Activated CD4-positive, alpha-beta memory T cell treated with anti-CD3 and anti-CD28 coated beads, Interleukin-2, amount 10 ng/mL, durations not matched to agents 7 days and 5 days (primary cell): ENCODE measurements at places on chromosomes 12 and 14. TPM values are rescaled to one million over a fixed set of nuclear protein-coding genes. Genes with fewer than 3 reads are reported as not detected.

Gene FOXG1
- total RNA-seq: not detected

Gene LRP1
- total RNA-seq: 0.60 TPM

Gene NPFF
- not detected for total RNA-seq

Gene OVCH1
- not detected for total RNA-seq

Gene TAS2R8
- not detected for total RNA-seq

Gene SIRT4
- total RNA-seq: 1.7 TPM

DNA sequence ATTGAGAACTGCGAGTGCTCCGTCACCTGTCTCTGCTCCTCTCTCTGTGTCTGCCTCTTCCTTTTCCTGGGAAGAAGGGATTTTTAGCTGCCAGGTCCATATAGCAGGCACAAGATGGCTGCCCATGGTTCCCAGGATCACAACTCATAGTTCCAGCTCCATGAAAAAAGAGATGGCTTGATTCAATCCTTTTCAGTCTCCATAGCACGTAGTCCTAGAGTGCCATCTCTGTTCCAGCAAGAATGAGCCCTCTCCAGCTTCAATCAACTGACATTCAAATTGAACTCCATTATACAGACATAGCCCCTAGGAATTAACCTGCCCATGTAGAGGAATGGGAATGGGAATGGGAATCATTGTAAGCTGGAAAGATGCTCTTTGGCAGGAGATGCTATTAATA is 34.7 kb upstream of the RTRAF start:
- no peak overlapping the region for H3K27ac ChIP-seq
- no peaks in the 10 kb centered on the region for H3K27me3 ChIP-seq
- no peak overlapping the region for H3K4me3 ChIP-seq
- peaks cover 93% of the 10 kb centered on the region for H3K36me3 ChIP-seq

DNA sequence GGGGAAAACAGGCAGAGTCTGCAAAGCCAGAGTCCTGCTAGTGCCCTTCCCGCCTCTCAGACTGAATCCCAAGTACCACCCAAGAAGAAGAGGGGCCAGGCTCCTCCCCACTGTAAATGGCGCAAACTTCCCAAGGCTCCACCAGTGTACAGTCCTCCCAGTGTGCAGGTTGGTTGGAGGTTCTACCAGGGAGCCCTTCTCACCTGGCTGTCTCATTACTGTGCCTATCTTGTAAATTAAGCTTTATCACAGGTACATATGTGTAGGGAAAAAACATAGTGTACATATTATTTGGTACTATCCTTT is 189.7 kb downstream of the FSCB start:
- H3K4me1 ChIP-seq: no peaks in the 10 kb centered on the region
- H3K4me3 ChIP-seq: no peak overlapping the region
- no peak for DNase-seq
- no peaks in the 10 kb centered on the region for H3K27me3 ChIP-seq
- no peak overlapping the region for H3K27ac ChIP-seq
- no peaks in the 10 kb centered on the region for H3K36me3 ChIP-seq

GRCh38 chr14:95677179-95677835 is 8.9 kb upstream of the TCL1B start:
- peaks cover 21% of the 10 kb centered on the region for H3K27me3 ChIP-seq
- no peak overlapping the region for H3K4me3 ChIP-seq
- no peak overlapping the region for H3K27ac ChIP-seq
- DNase-seq: no peak
- no peaks in the 10 kb centered on the region for H3K36me3 ChIP-seq

GRCh38 chr14:53055003-53055402 is 98.1 kb downstream of the DDHD1 start:
- H3K36me3 ChIP-seq: peaks cover 40% of the 10 kb centered on the region
- H3K27me3 ChIP-seq: no peaks in the 10 kb centered on the region
- H3K4me1 ChIP-seq: peaks cover 1% of the 10 kb centered on the region
- no peak overlapping the region for H3K27ac ChIP-seq
- no peak for DNase-seq

- peaks cover 92% of the 10 kb centered on the region for H3K36me3 ChIP-seq
- peak overlapping the region; percentile 99 for H3K4me3 ChIP-seq
- H3K4me1 ChIP-seq: peaks cover 39% of the 10 kb centered on the region
- H3K27ac ChIP-seq: peak overlapping the region; percentile 98
- H3K27me3 ChIP-seq: no peaks in the 10 kb centered on the region
These were observed 4.6 kb downstream of the BTG1 start for GRCh38 chr12:92140896-92141536.

- H3K4me3 ChIP-seq: no peak overlapping the region
- DNase-seq: no peak
- H3K36me3 ChIP-seq: peaks cover 27% of the 10 kb centered on the region
- no peak overlapping the region for H3K27ac ChIP-seq
- H3K27me3 ChIP-seq: no peaks in the 10 kb centered on the region
- H3K4me1 ChIP-seq: no peaks in the 10 kb centered on the region
These were observed 14.6 kb downstream of the GNPNAT1 start for GRCh38 chr14:52776816-52777215.

DNA sequence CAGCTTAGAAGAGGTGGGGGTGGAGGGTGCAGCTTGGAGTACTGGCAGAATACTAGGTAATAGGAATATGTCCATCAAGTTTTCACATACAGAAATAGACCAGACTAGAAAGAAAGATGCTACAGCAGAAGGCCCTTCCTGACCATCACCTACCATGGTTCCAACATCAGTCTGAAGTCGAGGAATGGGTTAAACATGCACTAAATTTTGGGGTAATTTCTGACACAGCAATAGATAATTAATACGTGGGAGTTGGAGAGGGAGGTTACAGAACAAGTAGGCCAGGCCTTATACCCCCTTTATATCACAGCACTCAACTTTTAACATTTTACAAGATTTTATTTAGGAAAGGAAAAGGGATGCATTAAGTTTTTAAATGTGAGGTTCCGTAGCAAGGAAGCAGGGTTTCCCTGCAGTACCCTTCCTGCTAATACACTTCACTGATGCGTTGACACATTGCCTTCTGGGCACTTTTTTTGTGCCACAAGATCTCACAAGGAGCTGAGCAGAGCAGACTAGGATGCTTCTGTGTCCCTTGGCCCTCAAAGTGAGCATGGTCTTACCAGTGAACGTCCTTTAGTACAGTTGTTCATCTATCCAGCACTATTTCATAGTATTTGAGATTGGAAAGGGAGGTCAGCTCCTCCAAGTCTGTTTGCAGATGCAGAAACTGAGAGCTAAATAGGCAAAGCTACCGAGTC is 50.8 kb downstream of the EID3 start:
- no peak for DNase-seq
- no peak overlapping the region for H3K4me3 ChIP-seq
- no peak overlapping the region for H3K27ac ChIP-seq
- peaks cover 11% of the 10 kb centered on the region for H3K36me3 ChIP-seq
- H3K4me1 ChIP-seq: peaks cover 2% of the 10 kb centered on the region

GRCh38 chr14:80390906-80391305 is 179.6 kb upstream of the DIO2 start:
- no peak overlapping the region for H3K4me3 ChIP-seq
- no peaks in the 10 kb centered on the region for H3K36me3 ChIP-seq
- no peak for DNase-seq
- no peaks in the 10 kb centered on the region for H3K4me1 ChIP-seq
- no peaks in the 10 kb centered on the region for H3K27me3 ChIP-seq

- peaks cover 38% of the 10 kb centered on the region for H3K4me1 ChIP-seq
- H3K27me3 ChIP-seq: no peaks in the 10 kb centered on the region
- peaks cover under 1% of the 10 kb centered on the region for H3K36me3 ChIP-seq
- peak overlapping the region; percentile 91 for H3K27ac ChIP-seq
These were observed 683 bp downstream of the CIPC start for GRCh38 chr14:77098529-77099353.

DNA sequence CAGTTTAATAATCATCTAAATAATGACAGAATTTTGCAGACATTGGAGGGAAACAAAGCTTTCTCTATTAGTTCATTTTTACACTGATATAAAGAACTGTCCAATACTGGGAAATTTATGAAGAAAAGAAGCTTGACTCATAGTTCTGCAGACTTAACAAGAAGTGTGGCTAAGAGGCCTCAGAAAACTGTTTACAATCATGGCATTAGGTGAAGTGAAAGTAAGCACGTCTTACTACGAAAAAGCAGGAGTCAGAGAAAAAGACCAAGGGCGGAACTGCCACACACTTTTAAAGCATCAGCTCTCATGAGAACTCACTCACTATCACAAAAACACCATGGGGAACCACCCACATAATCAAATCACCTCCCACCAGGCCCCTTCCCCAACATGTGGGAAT is 804.4 kb downstream of the FLRT2 start:
- no peaks in the 10 kb centered on the region for H3K4me1 ChIP-seq
- H3K27ac ChIP-seq: no peak overlapping the region
- H3K36me3 ChIP-seq: no peaks in the 10 kb centered on the region
- no peak overlapping the region for H3K4me3 ChIP-seq
- H3K27me3 ChIP-seq: no peaks in the 10 kb centered on the region

- no peak overlapping the region for H3K27ac ChIP-seq
- no peaks in the 10 kb centered on the region for H3K36me3 ChIP-seq
- no peak for DNase-seq
- no peak overlapping the region for H3K4me3 ChIP-seq
- peaks cover 11% of the 10 kb centered on the region for H3K27me3 ChIP-seq
These were observed 41.4 kb downstream of the FBXL14 start for GRCh38 chr12:1552911-1553491.
